Panc1 (cell line): ENCODE measurements at places on chromosomes 5 and 9.

GRCh38 chr9:92762781-92763708 is 1.6 kb downstream of the BICD2 start:
- no peak for DNase-seq

- no peak for DNase-seq
These were observed 634.4 kb upstream of the WWC1 start for GRCh38 chr5:167657016-167657415.

DNA sequence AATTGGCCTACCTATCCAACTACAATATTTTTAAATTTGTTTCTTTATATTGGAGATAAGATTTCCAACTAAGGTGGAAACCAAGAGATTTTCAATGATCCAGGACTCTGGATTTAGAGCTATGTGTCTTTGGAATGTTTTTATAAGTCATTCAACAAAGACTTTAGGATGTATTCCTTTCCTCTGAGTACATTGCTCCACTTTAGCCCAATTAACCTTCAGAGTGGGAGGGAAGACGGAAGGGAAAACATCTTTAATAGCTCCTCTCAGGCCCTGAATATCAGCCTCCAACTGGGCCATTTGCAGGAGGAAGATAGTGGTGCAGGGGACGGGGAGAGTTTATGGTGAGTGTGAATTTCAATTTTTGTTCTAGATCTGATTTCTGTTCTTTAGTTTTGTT is 239.2 kb downstream of the PIK3R1 start:
- DNase-seq, result no peak

- DNase-seq, result no peak
These were observed 717.8 kb downstream of the CDH18 start for GRCh38 chr5:19270153-19270552.

DNA sequence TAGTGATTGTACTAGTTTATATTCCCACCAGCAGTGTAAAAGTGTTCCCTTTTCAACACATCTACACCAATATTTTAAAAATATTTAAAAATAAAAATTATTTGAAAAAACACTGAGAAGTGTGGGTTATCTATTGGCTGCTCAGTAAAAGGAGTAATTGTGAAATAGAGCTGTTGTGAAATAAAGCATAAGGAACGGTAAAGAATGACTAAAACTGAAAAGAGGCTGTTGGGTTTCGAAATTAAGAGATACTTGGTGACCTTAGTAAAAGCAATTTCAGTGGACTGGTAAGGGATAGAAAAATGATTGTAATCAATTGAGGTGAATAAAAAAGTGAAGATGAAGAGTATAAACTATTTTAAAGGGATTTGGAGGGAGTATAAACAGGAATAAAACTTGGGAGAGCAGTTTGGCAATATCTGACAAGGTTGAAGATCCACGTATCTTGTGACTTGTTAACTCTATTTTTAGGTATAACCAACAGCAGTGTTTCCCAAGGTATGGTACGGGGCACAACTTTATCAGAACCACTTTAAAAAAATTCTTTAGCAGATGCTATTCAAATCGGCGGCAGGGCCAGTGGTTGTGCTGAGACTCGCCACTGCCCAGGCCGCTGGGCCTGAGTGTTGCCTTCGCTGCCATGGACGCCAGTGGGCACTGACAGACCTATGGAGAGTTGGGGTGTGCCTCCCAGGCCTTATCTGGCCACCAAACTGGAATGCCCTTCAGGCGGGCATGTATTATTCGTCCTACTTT is 63.3 kb downstream of the TMEM38B start:
- DNase-seq, result no peak

- DNase-seq, result no peak
These were observed 50.8 kb downstream of the GABBR2 start for GRCh38 chr9:98657897-98658296.

- DNase-seq, result no peak
These were observed 79.5 kb downstream of the TTC39B start for GRCh38 chr9:15227491-15227890.

DNA sequence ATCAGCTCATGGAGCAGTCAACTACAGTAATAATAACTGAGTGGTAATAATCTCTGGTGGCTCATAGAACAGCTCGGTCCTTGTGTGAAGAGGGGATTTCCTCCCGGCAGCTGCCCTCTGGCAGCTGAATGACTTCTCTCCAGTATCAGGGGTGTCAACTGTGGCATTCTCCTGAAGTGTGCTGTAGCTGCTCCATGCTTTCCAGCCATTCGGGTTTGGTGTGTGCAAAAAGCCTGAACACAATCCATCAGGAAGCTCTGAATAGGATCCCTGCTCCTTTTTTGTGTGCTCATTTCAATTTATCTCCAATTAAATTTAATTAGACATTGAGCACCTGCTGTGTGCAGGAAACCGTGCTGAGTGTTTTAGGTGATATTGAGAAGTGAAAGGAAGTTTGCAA is 59.8 kb upstream of the BARX1 start:
- DNase-seq, result no peak

DNA sequence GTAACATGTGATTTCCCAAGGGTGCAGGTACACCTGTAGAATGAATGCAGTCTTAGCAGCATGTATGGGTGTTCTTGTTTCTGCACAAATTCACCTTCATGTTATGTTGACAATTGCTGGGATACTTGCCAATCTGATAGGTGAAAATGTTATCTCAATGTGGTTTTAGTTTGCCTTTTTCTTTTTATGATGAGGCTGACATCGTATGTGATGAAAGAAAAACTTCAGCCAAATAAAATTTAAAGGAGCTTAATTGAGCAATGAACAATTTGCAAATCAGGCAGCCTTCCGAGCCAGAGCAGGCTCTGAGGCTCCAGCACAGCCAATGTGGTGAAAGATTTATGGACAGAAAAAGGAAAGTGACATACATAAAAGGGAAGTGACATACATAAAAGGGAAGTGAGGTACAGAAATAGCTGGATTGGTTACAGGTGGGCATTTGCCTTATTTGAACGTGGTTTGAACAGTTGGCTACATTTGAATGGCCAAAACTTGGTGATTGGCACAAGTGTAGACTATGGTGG is 10.5 kb downstream of the TAL2 start:
- no peak for DNase-seq
